ENCODE measurements at places on chromosomes 2 and 18.

DNA sequence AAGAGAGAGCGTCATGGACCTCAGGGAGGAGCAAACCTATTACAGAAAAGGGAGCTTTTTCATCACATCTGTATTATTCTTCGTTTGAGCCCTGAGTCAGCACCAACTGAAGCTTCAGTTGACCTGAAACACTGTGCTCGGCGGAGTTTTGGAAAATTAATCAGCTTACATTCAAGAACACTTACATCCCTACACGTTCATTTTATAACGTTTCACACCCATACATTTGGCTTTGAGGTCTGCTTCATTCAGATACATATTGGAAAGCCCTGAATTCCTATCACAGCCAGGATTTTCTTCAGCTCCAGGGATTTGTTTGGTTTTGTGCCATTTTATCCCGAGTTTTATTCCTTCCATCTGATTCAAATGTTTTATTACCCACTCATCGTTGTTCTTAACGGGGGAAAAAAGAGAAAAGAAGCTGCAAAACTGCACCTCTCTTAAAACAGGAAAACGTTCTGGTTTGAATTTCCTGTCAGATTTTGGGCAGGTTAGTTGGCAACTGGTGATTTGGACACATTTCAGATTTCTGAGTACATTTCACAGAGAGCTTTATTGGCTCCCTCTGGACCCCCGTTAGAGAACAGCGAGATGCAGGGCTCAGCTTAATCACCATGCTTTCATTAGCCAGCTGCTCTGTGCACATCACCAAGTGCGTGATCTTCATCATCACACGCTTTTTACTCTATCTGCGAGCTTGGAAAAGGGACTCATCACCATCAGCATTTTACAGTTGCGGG, 88.8 kb downstream of the CDC42EP3 start:
- no peak for DNase-seq

GRCh38 chr2:232576995-232577394, 26.5 kb downstream of the EIF4E2 start:
- no peak for DNase-seq

DNA sequence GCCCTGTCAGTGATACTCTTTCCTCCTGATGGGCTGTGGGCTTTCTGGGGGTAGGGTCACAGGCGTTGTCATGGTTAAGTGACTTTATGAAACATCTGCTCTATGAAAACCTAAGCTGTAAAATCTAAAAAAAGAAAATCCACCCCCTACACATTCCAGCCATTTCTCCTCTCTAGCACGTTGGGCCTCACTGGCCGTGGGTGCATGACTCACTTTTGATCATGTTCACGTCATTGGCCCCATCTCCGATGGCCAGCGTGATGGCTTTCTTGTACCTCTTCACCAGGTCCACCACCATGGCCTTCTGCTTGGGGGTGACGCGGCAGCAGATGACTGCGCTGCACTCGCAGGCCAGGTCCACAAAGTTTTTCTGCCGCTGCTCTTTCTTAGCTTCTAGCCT, 39.3 kb upstream of the NARS1 start:
- DNase-seq = no peak

DNA sequence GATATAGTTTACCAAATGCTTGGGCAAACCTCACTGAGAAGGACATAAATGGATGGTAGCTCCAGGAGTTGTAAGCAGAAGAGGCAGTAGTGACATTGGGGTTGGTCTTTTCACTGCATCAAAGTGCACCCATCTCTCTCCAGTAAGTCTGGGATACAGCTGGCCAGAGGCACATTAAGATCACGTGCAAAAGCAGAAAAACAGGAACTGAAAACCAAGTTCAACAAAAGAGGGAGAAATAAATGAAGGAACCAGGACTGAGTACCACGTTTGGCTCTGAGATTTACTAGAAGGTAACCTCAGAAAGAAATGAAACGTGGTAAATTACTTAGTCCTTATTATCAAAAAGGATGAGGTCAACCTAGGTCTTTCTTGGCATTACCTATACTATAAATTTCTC, 259.2 kb downstream of the OSR1 start:
- DNase-seq = no peak

- no peak for DNase-seq
Measured at GRCh38 chr2:113282747-113283533, 4.2 kb upstream of the PAX8 start.

DNA sequence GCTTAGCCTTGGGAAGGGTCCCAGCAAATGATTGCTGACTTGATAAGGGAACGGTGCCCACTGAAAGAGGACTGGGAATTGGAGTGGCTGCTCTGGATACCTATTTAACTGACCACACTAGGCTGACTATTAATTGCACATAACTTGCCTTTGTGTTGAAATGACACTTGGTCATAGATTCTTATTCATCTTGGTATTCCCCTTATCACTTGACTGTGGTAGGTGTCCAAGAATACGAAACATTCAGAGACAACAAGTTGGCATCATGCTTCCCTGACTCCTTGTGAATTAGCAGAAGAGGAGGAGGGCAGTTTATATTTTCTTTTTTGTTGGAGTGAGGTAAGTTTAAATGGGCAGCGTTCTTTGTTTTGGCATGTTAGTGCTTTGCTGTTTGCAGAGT, 13.4 kb downstream of the FMNL2 start:
- DNase-seq = no peak

DNA sequence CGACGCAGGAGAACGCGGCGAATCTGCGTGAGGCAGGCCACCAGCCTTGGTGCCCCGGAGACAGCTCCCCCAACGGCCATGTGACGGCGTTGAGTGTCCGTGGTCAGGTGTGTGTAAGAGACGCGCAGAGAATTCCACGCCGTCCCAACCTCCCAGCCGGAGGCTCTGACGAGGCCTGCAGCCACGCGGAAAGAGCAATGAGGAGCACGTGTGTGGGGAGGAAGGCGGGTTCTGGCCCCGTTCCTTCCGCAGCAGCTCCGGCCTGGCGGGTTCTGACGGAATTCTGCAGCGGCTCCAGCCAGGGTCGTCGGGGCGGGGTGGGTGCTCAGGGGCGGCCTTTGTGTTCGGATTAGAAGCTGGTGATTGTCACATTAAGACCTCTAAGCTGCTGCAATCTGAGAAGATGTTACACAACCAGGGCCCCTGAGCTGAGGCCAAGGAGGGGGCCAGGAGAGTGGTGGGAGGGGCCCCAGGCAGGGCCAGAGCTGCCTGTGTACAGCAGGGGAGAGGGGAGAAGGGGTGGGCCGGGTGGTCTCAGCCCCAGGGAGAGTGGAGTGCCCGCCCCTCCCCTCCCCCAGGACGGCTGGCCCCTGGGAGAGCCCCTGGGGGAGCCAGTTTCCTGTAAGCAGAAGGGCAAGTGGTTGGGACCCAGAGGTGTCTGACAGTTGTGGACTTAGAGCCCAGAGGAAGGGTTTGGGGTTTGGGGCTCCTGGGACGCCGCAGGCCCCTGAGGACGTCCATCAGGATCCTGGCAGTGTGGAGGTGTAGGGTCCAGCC, 5.1 kb upstream of the GAL3ST2 start:
- no peak for DNase-seq

- DNase-seq = no peak
Measured at GRCh38 chr2:153487448-153487847, 8.9 kb upstream of the RPRM start.

GRCh38 chr2:198615972-198616371, 811.6 kb downstream of the PLCL1 start:
- DNase-seq = no peak

GRCh38 chr2:229083606-229084340, 187.3 kb downstream of the PID1 start:
- no peak for DNase-seq
